ENCODE measurements at places on chromosomes 12 and 14.

DNA sequence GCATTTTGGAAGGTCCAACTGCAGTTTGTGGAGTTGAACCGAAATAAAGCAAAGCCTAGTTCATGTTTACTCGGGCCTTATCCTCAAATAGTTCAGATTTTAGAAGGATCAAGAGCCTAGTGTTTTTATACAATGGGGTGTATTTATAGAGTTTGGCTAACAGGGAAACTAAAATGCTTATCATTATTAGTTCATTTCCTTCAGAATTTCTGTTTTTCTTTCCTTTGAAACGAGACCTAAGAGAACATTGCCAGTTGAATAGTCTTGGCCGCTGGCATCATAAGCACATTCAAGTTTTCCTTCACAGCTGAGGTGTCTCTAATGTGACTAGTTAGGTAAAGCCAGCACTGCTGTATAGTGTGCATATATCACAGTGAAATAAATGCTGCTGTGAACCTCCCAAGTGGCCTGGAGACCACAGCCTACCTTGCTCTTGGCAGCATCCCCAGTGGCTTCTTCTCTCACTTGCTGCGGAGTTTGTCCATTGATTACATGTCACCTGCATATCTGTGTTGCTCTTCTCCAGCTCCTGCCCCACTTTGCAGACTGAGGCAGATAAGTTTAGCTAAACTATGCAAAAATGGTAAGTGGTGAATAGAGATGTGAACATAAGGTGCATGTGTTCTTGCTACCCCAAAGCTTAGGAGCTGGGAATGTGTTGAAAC, 88.8 kb downstream of the ANO6 start:
- no peak for DNase-seq

GRCh38 chr12:109358154-109358869, 10.6 kb downstream of the MYO1H start:
- no peak for DNase-seq

- no peak for DNase-seq
These were observed 510 bp downstream of the ARID2 start for GRCh38 chr12:45730084-45730347.

DNA sequence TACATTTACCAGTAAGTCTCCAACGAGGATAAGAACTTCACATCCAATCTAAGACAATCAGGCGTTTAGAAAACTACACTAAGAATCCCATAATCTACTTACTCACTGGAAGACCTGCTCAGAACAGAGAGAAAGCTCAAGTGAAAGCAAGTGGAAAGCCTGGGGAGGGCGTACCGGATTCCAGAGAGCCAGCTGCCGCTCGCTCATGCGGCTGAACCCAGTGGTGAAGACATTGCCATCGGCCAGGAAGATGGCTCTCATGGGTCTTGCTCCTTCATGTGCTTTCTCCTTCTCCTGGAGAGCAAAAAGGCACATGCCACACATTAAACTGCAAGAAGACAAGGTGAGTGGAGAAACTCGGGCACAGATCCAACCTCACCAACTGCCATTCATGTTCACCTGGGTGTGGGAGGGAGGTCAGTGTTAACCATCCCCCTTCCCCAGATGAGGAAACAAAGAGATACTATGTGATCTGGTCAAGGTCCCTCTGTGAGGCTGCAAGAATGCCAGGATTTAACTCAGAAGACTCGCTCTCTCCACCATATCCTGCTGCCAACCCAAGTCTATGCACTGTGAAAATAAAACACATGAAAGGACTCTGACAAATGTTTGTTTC, 23.5 kb upstream of the SELPLG start:
- no peak for DNase-seq
